ENCODE measurements at places on chromosomes 5 and 9. TPM values are rescaled to one million over a fixed set of nuclear protein-coding genes. Genes with fewer than 3 reads are reported as not detected.

DNA sequence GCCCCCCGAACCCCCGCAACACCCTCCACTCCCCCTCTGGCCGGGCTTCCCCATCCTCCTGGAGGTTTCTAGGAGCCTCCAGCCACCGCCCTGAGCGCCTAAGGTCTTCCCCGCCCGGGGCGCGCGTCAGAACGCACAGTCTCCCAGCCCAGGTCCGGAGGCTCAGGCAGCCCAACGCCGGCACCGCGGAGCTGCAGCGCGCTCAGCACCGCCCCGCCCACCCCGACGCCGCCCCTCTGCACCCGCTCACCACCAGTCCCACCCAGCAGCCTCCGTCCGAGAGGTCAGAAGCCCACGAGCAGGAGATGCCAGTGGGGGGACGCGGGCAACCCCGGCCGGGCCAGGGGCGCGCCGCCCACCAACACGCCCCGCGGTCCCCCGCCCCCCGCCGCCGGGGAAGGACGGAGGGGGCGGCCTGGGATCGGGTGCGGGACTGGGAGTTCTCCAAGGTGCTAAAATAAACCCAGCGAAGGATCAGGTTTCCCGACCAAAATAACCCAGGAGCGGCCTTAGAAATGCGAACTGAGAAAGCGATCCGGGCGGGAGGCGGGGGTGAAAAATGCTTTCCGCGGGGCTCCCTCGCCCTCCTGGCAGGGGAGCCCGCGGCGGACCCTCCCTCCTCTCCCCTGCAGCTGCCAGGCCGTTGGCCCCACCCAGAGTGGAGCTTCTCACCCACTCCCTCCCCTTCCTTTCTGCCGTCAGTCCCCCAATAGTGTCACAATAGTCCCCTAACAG is 6.5 kb upstream of the FAM78A start:
- H3K36me3 ChIP-seq, result no peaks in the 10 kb centered on the region
- no peak overlapping the region for H3K4me3 ChIP-seq
- peaks cover 23% of the 10 kb centered on the region for H3K4me1 ChIP-seq
- no peak for DNase-seq
- H3K27me3 ChIP-seq, result peaks cover 25% of the 10 kb centered on the region

- no peak overlapping the region for H3K27ac ChIP-seq
- H3K36me3 ChIP-seq, result no peaks in the 10 kb centered on the region
- no peak for DNase-seq
- peaks cover 13% of the 10 kb centered on the region for H3K27me3 ChIP-seq
- H3K4me1 ChIP-seq, result no peaks in the 10 kb centered on the region
Measured at GRCh38 chr9:3920604-3921582, 379.0 kb downstream of the GLIS3 start.

SEC24A gene
- 25.2 TPM for total RNA-seq

TMOD1 gene
- total RNA-seq, result 1.0 TPM

Data from activated CD8-positive, alpha-beta memory T cell treated with anti-CD3 and anti-CD28 coated beads, Interleukin-2, amount 10 ng/mL, durations not matched to agents 7 days and 5 days (primary cell).